ENCODE measurements at places on chromosomes 1 and 21.

DNA sequence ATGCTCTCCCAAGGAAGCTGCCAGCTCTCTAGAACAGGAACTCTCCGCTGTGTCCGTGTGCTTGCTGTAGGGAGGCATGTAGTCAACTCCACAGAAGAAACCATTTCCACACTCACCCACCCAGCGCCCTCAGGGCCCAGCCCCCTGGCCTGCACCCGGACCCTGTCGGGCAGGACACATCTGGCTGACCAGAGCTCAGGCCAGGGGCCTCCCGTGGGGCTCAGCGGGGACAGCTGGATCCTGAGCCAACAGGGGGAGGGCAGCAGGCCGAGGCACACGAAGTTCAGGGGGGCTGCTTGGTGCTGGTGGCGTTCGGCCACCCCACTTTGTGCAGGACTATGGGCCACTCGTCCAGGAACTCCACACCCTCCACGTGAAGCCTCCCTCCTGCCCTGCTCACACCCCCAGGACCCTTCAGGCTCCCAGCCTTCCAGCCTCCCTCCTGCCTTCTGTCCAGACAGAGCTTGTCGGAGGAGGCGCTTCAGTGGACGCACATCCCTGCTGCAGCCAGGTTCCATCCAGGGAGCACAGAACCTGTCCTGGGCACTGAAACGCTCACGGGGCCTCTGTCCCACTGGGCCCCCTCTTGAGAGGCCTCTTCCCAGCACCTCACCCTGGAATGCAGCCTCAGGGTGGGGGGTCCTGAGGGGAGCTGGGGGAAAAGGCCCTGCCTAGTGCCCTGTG is 15.0 kb upstream of the FAAP20 start:
- DNase-seq, result no peak

DNA sequence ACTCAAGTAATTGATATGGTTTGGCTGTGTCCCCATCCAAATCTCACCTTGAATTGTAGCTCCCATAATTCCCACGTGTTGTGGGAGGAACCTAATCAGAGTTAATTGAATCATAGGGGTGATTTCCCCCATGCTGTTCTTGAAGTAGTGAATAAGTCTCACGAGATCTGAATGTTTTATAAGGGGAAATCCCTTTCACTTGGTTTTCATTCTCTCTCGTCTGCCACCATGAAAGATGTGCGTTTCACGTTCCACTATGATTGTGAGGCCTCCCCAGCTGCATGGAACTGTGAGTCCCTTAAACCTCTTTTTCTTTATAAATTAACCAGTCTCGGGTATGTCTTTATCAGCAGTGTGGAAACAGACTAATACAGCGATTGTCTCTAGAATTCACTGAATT is 135.4 kb downstream of the BACH1 start:
- DNase-seq, result no peak

DNA sequence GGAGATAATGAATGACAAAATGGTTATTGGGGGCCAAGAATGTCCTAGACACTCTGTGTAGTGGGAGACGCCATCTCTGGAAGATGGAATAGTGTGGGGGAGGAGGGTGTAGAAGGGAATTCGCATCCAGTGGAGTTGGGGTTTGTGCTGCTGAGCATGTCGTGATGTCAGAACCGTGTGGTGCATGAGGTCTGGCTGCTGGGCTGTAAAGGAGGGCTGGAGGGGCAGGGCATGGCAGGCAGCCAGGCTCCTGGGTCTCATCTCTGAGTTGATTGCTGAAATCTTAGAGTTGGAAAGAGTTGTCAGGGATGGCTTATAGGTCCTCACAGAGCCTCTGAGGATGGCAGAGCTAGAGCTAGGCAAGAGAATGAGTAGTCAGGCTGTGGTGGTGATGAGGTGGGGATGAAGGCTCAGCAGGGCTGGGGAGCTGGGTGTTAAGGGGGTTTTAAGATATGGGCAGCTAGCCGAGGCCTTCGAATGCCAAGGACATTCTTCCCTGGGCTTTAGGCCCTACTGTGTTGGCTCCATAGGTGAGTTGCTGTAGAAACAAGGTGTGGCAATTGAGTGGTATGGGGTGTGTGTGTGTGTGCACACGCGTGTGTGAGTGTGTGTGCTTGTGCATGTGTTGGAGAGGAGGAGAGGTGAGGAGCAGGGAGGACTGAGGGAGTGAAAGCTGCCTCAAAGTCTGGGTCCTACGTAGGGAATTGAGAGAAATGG is 1.9 kb downstream of the PPFIA4 start:
- DNase-seq, result no peak

- no peak for DNase-seq
These were observed 10.5 kb upstream of the C1orf21 start for GRCh38 chr1:184376369-184376768.

DNA sequence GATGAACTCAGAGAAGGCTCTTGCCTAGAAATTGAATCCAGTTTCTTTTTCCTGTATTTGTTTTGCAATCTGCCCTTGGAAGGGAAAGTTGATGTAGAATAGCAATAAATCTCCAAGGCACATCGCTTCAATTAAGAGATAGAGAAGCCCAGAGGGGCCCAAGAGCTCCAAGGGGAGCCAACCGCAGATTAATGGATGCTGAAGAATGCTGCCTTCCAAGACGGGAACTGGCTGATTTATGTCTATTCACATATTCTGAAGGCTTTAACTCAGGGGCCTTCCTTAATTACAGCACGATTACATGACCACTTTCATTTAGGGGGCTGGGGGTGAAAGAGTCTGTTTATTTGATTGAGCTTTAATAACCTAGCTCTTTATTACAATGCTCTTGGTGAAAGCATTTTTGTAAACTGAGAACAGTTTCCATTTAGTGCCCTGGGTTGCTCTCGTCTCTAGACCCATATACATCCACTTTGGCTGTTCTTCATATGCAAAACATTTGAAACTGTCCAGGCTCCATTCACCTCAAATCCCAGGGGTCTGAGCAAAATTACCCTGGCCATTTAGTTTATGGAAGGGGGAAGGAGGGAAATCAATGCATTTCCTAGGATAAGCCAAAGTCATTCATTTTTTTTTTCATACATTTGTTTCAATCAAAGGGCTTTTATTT is 87.4 kb upstream of the CLDN14 start:
- no peak for DNase-seq

DNA sequence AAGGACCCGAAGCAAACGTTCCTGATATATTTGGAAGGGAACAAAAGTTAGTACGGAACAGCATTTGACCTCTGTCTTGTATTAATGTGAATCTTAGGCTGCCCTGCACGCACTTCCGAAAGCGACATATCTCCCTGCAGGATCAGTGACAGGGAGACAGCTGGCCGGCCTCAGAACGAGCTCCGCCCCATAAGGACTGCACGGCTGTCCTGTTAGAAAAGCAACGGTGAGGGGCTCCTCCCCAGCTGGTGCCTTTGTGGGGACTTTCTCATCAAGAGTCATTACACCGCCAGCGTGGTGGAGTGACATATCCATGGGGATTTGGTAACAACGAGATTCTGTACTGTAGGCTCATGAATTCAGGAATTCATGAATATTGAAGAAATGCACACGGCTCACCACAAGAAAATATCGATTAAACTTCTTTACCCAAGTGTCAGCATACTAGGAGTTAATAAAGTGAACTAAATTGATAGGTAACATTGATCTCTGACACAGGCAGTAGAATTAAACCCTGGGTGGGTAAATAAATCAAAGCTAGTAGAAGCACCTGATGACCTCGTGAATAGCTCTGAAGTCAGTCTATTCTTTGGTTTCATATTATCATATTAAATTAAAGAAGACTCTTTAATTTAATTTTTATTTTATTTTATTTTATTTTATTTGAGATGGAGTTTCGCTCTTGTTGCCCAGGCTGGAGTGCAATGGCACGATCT is 8.1 kb upstream of the GREM2 start:
- no peak for DNase-seq

- DNase-seq, result no peak
These were observed 871.0 kb upstream of the ADAMTS5 start for GRCh38 chr21:27837936-27838335.

- DNase-seq, result no peak
These were observed 3.1 kb downstream of the DHX9 start for GRCh38 chr1:182842265-182842664.

DNA sequence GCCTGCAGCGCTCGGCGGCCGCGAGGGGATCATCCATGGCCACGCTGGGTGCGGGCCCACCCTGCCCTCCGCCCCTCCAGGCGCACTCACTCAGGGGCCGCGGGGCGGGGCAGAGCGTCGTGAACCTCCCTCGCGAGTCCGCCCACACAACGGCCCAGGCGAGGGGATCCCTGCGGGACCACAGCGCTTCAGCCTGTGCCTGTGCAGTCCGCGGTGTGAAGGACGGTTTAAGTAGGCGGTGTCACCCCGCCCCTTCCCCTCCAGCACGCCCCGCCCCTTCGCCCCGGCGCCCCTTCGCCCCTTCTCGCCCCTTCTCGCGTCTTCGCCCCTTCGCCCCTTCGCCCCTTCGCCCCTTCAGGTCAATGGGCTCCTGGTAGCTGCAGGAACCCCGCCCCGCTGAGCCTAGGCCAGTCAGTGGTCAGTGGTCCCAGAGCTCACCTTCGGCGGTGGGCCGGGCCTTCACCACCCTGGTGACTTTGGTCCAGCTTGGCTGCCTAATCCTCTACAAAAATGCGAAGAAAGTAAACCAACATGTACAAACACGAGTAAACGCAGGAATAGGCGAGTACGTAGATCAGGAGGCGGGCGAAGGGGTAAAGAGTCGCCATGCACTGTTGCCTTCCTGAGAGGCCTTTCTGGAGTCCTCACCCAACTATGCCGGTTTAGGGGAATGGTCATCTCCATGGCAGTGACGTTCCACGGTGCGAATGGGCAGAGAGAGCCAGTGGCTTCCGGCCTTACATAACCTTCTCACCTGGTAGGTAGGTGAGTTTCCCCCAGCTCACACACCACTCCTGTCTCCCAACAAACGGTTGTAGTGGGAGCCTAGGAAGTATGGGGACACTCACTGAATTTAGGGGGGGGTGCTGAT is 19.6 kb upstream of the DMRTB1 start:
- no peak for DNase-seq

DNA sequence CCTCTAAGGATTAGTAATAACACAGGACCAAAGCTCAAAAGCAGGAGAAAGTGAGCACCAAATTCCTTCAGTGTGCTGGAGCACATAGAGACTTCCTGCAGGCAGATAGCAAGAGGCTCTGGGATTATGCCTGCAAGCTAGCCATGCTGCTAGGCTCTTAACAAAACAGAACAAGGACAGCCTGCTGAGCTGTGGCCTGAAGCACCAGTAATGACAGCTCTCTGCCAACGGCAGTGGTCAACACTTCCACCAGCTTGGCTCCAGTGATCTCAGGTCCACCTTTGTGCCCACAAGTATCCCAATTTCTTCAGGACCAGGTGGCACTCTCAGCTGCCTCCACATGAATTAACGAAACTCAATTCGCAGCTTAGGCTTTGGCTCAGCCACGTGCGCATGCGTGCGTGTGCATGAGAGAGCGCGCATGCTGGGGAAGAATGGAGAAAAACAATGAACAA is 64.2 kb downstream of the SLC45A1 start:
- no peak for DNase-seq

- no peak for DNase-seq
These were observed 10.8 kb upstream of the TIAM1 start for GRCh38 chr21:31354604-31355443.
